ENCODE measurements at places on chromosomes 7 and 10.
A peak's percentile ranks its signal among the peaks of the same experiment; 100 is the strongest.

DNA sequence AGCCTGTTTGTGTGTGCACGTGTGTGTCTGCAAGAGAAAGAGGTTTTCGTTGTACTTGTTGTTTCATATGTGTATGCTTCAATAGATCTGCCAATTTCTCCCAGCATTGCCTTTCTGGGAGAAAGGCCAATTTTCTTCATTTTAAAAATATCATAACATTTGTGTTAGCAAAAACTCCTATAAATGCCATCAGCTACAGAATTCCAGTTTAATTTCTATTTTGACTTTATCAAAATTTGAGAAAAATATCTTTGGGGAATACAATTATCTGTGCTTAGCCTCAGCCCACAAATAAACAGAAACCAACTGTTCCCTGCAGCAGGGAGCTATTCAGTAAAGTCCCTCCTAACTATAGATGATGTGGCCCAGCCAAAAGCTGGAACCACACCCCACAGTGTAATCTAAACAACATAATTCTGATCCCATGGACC lies 68.3 kb upstream of the MGMT start:
- DNase-seq: no peak

GRCh38 chr7:135077642-135078041 lies 70.2 kb upstream of the TMEM140 start:
- no peak for DNase-seq

GRCh38 chr7:130008941-130009847 lies 42.0 kb downstream of the ZC3HC1 start:
- peak; percentile 62 for DNase-seq

GRCh38 chr7:30285536-30286284 lies 1.3 kb downstream of the ZNRF2 start:
- peak; percentile 42 for DNase-seq

GRCh38 chr7:5605775-5606634 lies 175.5 kb downstream of the RNF216 start:
- DNase-seq: no peak

GRCh38 chr7:133489906-133490305 lies 237.0 kb downstream of the EXOC4 start:
- DNase-seq: no peak

DNA sequence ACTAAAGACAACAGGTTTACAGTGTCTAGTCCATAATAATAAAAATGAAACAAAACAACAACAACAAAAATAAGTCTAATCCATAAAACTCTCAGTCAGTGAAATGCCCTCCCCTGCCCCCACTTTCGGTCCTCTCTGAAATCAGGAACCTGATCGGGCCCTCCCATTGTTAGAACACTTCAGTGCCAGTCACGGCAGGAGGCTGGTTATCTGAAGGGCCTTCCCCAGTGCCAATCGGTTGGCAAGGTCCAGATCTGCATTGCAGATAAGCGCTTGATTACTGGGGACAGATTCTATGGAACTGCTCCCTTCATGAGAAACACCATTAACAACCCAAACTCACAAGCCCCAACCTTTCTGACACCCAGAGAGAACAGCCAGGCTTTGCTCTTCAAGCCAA lies 72.2 kb upstream of the EEPD1 start:
- DNase-seq: no peak

- peak; percentile 73 for DNase-seq
These were observed 110.7 kb downstream of the LRMDA start for GRCh38 chr10:75542084-75542483.
